ENCODE measurements at places on chromosomes 4 and X.

DNA sequence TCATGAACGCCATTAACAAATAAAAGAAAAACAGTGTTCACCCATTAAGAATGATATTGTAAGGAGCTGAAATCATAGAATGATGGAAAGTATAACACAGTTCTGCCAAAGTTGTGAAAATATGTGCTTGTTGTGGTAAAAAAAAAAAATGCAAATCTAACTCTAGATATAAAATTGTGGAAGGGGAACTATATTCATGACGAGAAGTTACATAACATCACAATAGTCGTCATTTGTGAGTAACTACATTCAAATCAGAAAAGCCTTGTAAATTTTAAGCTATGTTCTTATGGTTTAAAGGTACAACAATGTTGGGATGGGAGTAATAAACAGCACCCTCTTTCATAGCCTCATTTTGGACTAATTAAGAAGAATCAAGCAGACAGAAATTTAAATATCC is 57.6 kb upstream of the PRDM8 start:
- no peak for DNase-seq

DNA sequence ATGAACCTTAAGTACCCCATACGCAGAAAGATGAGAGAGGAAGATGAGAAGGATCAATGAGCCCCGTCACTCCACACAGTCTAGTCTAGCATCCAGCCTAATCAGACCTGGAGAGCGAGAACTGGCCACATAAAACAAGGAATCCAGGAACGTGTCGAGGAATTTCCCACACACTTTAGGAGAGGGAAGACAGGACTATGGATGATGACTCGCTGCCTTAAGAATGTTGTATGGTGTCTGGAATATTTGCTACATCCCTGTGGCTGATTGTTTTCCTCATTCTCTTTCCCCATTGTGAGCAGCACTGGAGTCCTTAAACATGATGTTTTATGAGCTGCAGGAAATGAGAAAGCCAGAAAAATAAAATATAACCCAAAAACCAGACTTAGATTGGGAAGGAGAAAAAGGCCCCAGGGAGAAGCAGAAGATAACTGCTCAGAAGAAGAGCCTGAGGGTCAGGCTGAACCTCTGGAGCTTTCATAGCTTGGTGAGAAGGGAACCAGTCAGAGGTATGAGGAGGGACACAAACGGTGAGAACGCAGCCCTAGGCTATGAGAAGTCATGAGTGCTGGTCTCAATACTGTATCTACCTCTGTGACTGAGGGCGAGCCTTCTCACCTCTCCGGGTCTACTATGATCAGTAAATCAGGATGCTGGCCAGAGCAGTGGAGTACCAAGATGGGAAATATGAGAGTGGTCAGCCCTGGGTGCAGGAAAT is 139.5 kb upstream of the NOCT start:
- no peak for DNase-seq

GRCh38 chr4:114396808-114397207 is 201.8 kb upstream of the UGT8 start:
- DNase-seq: no peak

GRCh38 chr4:108544481-108544880 is 75.9 kb upstream of the RPL34 start:
- no peak for DNase-seq

- no peak for DNase-seq
Observed at GRCh38 chr4:158395889-158396288, 125.8 kb upstream of the RXFP1 start.

- no peak for DNase-seq
Observed at GRCh38 chr4:29309050-29309449, 1411.1 kb upstream of the PCDH7 start.

GRCh38 chr4:6295495-6295894 is 25.8 kb downstream of the WFS1 start:
- DNase-seq: no peak

DNA sequence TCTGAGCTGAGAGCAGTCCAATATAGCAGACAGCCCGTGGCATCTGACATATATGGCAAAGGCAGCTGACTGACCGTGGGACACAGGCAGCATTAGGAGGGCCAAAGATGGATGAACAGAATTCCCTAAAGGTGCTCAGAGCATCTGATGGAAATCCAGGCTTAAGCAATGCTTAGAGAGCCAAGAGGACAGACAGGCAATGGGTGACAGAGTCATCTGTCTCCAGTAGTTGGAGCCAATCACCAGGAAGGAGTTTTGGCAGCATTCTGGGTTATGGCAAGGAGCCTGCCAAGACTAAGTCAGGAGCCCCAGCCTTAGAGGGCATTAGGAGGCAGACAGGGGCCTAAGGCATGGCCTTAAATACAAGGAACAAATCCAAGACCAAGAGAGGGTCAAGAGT is 153.3 kb upstream of the USP9X start:
- no peak for DNase-seq

- DNase-seq: no peak
Observed at GRCh38 chrX:15976396-15976795, 121.8 kb upstream of the AP1S2 start.

- DNase-seq: no peak
Observed at GRCh38 chr4:74097116-74097515, 1.9 kb downstream of the CXCL2 start.

- DNase-seq: peak; percentile 17
Observed at GRCh38 chrX:1249101-1249887, 19.3 kb upstream of the CSF2RA start.

DNA sequence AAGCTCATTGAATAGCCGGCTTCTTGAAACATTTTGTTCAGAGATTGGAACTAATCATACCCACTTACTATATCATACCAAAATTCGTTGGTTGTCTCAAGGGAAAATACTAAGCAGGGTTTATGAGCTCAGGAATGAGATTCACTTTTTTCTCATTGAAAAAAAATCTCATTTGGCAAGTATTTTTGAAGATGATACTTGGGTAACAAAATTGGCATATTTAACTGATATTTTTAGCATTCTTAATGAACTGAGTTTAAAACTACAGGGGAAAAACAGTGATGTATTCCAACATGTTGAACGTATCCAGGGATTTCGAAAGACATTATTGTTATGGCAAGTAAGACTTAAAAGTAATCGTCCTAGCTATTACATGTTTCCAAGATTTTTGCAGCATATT is 6.4 kb downstream of the FAM200B start:
- no peak for DNase-seq

DNA sequence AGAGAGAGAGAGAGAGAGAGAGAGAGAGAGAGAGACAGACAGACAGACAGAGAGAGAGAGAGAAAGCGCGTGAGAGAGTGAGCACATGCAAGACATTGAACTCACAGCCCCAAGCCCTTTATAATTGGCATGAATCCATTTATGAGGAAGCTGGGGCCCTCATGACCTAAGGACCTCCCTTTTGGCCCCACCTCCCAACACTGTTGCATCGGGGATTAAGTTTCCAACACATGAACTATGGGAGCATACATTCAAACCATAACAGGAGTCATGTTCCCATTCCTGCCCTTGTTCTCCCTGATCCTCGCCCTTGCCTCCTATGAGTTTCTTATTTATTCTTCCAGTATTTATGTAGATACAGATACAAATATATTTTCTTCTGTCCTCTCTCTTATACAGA is 269.8 kb upstream of the ARX start:
- no peak for DNase-seq

DNA sequence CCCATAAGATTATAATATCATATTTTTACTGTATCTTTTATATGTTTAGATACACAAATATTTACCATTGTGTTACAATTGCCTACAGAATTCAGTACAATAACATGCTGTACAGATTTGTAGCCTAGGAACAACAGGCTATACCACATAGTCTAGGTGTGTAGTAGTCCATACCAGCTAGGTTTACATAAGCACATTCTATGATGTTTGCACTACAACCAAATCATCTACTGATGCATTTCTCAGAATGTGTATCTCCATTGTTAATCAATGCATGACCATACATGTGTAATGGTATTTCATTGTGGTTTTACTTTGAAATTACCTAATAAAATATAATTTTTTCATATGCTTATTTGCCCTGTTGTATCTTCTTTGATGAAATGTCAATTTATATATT is 288.1 kb upstream of the PCDH10 start:
- DNase-seq: no peak

DNA sequence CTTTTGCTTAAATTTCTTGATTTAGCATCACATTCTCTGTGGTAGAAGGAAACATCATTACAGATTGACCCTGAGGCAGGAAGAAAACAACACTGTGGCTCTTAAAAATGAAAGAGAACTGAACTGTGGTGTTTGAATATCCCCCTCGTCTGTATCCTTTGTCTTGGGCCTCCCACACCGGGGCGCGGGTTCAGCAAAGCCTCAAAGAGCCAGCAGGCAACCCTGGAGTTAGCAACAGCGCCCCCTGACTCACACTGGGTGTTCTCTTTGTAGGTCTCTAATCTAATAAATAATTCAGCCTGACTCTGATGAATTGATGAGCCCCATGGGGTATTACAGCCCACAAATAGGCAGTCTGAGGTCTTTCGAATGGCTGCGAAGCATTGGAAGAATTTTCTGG is 46.1 kb upstream of the CTSO start:
- DNase-seq: no peak

DNA sequence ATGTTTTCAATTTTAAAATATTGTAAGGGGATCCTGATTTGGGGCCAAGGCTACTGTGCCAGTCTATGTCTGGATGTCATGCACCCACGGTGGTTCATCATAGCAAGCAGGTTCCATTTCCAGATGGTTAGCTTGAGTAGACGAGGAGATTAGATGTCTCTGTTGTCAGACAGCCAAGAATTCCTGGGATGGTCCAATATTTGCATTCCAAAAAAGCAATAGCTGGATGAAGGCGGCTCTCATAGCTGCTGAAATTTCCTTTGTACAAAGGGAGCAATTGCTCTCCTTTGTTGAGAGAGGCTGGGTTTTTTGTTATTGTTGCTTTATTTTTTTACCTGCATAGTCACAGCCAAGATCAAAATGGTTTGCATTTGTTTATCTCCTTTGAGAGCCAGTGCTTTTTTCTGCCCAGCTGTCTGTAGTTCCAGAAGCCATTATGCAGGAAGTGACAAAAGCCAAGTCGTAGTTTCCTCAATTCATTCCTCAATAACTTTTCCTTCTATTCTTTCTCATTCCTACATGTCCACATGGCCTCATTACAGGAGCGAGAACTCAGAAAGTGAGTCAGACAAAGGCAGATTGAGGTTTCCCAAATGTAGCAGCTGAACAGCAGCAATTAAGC is 107.9 kb downstream of the MMRN1 start:
- DNase-seq: no peak

DNA sequence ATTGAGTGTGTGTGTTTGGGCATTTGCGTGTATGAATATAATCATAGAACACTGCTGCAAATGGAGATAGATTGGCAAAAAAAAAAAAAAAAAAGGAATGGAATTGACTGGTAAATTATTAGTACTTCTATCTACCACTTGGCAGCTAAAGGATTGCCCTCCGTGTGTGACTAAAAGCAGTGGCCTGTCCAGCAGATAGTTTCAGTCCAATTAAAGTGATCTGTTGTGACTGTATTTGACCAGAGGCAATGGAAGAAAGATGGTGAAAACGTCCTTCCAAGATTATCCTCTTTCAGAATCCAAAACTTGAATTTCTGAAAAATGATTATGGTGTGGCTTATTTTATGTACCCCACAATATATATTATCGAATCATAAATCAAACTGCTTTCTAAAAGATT is 19.5 kb upstream of the TENM3 start:
- DNase-seq: no peak

- no peak for DNase-seq
Observed at GRCh38 chr4:89619206-89619962, 217.6 kb downstream of the SNCA start.

- peak; percentile 3 for DNase-seq
Observed at GRCh38 chrX:119266364-119266995, 30.4 kb downstream of the PGRMC1 start.

GRCh38 chr4:145808848-145809512 is 129.0 kb downstream of the C4orf51 start:
- no peak for DNase-seq

GRCh38 chrX:44054863-44055601 is 81.8 kb upstream of the NDP start:
- DNase-seq: no peak

DNA sequence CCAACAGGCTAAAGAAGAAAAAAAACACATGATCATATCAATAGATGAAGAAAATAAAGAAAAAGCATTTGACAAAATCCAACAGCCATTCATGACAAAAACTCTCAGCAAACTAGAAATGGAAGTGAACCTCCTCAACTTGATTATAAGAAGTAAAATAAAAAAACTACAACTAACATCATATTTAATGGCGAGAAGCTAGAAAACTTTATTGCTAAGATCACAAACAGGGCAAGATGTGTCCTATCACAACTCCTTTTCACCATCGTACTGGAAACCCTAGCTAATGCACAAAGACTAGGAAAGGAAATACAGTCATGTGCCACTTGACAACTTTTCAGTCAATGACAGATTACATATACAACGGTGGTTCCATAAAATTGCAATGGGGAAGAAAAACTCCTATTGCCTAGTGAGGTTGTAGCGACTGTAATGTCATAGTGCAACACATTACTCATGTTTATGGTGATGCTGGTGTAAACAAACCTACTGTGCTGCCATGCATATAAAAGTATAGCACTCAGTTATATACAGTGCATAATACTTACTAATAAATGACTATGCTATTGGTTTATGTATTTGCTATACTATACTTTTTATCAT is 12.1 kb upstream of the MANBA start:
- DNase-seq: no peak

DNA sequence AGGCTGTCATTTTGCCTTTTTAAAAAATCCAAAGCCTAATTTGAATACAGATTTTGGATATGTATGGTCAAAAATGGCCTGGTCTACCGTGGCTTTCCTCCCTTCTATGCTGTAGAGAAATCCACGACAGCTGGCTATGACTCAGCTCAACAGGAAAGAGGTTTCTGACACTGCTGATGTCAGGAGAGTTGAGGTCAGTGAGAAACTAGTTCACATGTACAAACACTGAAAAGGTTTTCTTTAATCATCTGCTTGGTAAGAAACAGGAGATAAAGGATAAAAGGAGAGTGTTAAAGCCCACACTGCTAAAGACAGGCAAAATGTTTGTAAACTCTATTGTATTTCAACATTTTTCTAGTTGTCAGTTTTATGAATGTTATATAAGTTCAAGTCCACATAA is 113.9 kb downstream of the NYX start:
- no peak for DNase-seq

DNA sequence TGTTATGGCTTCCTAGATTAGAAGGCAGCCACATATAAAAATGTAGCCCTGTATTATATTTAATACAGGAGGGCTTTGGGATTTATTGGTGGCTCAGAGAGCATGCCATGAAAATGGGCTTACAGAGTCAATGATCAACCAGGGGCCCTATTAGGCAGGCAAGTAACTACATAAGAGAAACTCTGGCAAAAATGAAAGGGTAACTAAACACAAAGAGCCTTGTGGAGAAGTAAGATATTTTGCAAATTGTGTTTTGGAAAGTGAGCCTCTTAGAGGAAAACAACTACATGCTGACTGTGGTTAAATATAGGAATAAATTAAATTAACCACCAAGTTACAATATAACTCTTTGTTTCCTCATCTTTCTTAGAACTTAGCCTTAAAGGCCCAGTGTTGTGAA is 5.5 kb downstream of the SAT1 start:
- DNase-seq: no peak

- DNase-seq: no peak
Observed at GRCh38 chr4:2733001-2733843, 22.9 kb downstream of the TNIP2 start.

GRCh38 chr4:94642561-94642866 is 115.2 kb upstream of the BMPR1B start:
- no peak for DNase-seq

- no peak for DNase-seq
Observed at GRCh38 chr4:57113870-57114269, 3.7 kb upstream of the IGFBP7 start.

- DNase-seq: no peak
Observed at GRCh38 chrX:54067766-54068165, 23.5 kb upstream of the PHF8 start.

- no peak for DNase-seq
Observed at GRCh38 chr4:18113710-18114331, 92.3 kb upstream of the LCORL start.
